ENCODE measurements at places on chromosomes 3 and 15. TPM values are rescaled to one million over a fixed set of nuclear protein-coding genes. Genes with fewer than 3 reads are reported as not detected.

The RSRC1 gene
- 28.1 TPM for polyA plus RNA-seq

The LSM3 gene
- polyA plus RNA-seq, result 28.3 TPM

The KBTBD13 gene
- polyA plus RNA-seq, result not detected

The SPRED1 gene
- 9.4 TPM for polyA plus RNA-seq

The UCN2 gene
- 0.68 TPM for polyA plus RNA-seq

The ALAS1 gene
- 66.0 TPM for polyA plus RNA-seq

The ZNF860 gene
- 1.2 TPM for polyA plus RNA-seq

The EPB42 gene
- not detected for polyA plus RNA-seq

The FBXO40 gene
- polyA plus RNA-seq, result not detected

The SERINC4 gene
- 0.38 TPM for polyA plus RNA-seq

The CTXN2 gene
- polyA plus RNA-seq, result 0.69 TPM

The IL20RB gene
- 2.0 TPM for polyA plus RNA-seq

The TGM4 gene
- polyA plus RNA-seq, result not detected

The UBR1 gene
- polyA plus RNA-seq, result 35.9 TPM

The SYNPR gene
- 2.0 TPM for polyA plus RNA-seq

The TBL1XR1 gene
- 96.3 TPM for polyA plus RNA-seq

The PDZRN3 gene
- 1.1 TPM for polyA plus RNA-seq

The MYH15 gene
- polyA plus RNA-seq, result 0.71 TPM

The CCR1 gene
- not detected for polyA plus RNA-seq

The INSYN1 gene
- polyA plus RNA-seq, result 21.3 TPM

The LRRC15 gene
- polyA plus RNA-seq, result not detected

The GREM1 gene
- 0.40 TPM for polyA plus RNA-seq

The TMEM207 gene
- not detected for polyA plus RNA-seq

The DAPK2 gene
- polyA plus RNA-seq, result 0.18 TPM

The FANCD2 gene
- 3.3 TPM for polyA plus RNA-seq

All from neural cell (in vitro differentiated cells).